ENCODE measurements at places on chromosomes 11 and 22.

GRCh38 chr22:17476838-17477237 lies 86.5 kb upstream of the SLC25A18 start:
- no peak for DNase-seq

- peak; percentile 55 for DNase-seq
These were observed 39.3 kb downstream of the AMBRA1 start for GRCh38 chr11:46554213-46555147.

DNA sequence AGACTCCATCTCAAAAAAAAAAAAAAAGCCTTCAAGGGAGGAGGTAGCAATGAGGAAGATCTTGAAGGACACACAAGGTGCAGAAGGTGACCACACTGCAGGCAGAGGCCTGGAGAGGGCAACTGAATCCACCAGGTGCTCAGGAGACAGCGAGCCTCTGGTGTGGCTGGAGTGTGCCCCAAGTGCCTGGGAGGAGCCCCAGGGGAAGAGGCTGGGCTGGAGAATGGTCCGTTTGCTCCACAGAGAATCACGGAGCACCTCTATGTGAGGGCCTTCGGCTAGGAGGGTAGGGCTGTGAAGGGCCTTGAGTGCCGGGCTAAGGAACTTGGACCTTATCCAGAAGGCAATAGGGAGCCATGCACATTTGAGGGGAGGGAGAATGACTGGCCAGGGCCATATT lies 50.3 kb downstream of the ARRB1 start:
- DNase-seq, result no peak

DNA sequence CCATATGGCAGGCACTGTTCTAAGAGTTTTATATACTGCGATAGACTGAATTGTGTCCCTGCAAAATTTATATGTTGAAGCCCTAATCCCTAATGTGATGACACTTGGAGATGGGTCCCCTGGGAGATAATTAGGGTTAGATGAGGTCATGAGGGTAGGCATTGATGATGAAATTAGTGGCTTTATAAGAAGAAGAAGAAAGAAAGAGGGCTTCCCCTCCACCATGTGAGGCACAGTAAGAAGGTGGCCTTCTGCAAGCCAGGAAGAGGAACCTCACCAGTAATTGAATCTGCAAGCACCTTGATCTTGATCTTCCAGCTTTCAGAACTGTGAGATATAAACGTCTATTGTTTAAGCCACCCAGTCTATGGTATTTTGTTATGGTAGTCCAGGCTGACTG lies 46.6 kb upstream of the TENM4 start:
- DNase-seq, result no peak

DNA sequence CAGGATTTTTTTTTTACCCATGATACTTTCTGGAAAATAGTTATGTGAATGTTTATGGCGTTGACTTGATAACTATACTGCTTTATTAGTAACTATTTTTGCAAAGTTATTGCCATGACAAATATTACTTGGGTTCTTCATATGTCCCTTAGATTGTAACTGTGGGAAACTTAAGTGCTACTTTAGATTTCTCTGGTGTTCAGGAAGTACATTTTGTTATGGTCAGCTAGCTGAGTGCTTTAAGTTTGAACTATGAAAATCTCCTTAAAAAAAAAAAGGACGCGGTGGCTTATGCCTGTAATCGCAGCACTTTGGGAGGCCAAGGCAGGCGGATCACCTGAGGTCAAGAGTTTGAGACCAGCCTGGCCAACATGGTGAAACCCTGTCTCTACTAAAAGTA lies 42.8 kb downstream of the CSTPP1 start:
- DNase-seq, result no peak

DNA sequence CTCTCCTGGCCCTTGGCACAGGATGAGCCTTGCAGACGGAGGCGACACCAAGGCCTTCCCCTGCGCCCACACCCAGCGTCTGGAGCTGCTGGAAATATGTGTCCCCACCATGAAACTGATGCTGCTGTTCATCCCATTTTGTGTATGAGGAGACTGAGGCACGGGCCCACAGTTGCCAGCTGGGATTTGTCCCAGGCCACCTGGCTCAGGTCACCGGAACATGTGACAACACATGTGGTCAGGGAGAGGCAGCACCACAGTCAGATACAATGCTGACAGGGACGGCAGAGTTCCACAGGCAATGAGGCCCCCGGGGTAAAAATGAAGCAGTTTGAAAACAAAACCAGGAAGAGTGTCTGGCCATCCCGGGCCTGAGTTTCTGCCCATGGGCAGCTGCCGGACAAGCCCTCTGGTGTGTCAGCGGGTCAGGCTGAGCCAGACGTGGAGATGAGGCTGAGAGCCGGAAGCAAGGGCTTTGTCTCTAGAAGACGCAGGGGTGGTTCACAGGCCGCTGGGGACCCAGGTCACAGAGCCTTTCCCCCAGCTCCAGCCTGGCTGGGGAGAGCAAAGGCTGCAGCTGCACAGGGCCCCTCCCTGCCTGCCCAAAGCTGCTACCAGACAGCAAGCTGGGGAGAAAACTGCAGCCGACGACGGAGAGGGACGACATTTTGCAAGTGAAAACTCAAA lies 80.7 kb downstream of the CDKN1C start:
- no peak for DNase-seq

DNA sequence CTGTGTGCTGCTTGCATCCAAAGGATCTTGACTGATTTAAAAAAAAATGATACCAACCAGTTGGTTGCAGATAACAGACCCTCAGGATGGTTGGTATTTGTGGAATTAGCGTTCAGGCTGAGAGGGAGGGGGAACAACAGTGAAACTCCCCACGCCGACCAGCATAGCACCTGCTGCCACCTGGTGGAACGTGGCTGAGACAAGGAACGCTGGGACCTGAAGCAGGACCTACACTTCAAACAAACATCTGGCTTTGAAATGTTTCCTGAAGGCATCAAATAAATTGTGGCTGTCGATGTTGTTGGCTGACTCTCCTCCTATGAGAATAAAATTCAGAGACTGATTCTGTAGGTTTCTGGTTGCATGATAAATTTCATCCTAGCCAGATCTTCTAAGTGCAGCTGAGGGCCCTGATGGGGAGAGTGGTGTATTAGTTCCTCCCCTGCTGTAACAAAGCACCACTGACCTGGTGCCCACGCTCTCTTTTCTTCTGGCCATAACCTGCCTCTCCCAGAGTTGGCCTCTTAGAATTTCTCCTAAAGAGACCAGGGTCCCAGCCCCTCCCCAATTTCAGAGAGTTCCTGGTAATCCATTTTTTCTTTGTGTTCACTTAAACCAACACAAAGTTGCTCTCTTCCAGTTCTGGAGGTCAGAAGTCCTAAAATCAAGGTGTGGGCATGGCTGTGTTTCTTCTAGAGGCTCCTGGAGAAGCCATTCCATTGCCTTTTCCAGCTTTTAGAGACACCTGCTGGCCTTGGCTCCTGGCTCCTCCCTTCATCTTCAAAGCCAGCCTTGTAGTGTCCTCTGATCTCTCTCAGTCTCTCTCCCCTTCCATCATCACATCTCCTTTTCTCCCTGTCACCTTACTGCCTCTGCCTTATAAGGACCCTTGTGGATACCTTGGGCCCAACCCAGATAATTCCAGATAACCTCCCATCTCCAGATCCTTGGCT lies 17.3 kb downstream of the APOL2 start:
- DNase-seq, result no peak

DNA sequence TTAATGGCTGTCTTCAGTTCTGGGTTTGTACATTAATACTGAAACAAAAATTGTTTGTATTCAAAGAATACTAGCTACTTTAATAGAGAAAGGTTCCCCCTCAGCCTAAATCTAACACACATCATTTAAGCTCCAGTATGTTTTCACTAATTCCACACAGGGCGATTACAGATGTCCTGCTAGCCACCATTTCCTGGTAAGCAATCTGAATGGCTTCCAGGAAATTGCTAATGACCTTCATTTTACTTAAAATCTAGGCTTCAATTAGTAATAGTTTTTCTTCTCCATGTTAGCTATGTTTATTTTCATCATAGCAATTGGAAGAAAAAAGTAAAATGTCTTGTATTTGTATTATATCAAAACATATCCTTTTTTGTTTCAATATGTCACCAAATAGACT lies 132.8 kb downstream of the SOX6 start:
- DNase-seq, result no peak

DNA sequence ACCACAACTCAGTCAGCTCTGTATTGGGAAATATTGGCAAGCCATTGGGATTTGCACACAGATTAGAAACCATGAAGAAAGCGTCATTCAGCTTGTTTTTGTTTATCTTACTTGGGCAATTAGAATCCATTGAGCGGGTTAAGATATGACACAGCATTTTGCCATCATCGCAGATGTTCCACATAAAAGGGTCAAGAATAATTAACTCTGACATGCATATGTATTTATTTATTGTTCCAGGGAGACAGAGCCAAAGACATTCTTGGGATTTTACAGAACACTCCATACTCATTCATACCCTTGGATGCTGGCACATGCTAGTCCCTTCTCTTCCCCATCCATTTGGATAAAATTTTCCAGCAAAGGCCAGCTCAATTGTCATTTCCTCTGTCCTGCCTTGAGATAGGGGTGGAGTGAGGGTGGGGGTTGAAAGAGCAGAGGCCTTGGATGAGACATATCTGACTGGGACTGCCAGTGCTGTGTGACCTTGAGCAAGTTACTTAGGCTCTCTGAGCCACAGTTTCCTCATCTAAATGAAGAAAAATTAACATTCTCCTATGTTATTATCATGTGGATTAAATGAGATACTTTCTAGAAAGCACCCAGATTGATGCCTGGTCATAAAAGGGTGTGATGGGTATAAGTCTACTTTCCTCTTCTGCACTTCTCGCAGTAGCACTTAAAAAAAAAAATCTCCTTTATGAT lies 179.7 kb downstream of the RRAS2 start:
- peak; percentile 12 for DNase-seq

DNA sequence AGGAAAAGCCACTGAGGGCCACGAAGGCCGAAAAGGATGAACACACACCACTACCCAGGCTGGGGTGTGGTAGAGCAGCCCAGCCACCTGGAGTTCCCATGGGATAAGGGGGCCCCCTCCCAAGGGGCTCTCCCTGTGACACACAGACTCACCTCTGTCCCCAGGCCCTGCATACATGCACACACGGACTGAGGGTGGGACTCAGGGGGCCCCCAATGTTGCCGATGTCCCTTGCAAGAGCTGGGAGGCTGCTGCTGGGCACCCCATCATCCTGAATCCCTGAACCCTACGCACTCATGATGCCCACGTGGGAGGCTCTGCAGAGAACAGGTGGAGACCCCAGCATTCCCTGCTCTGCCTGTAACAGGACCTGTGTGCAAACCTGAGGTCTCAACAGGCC lies 14.5 kb downstream of the SHANK2 start:
- DNase-seq, result no peak

DNA sequence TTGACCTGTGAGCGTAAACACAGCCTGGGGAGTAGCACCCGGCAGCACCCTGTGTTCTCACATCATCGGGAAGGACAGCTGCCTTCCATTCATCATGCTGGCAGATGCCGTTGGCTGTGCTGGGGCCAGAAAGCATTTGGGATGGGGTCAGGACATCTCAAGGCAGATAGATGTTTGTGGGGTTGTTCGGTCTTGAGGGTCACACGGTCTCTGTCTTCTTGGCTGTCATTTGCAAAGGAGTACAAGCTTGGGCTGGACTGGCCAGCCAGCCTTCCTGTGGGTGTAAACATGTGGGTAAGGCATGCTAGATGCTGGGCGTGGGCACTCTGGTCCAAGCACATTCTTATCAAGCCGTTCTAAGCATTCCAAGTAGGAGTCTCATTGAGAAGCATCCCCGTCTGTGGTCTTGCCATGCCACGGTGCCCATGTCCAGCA lies 81.4 kb downstream of the TBC1D22A start:
- no peak for DNase-seq

- no peak for DNase-seq
These were observed 88.7 kb downstream of the IGLL5 start for GRCh38 chr22:22976033-22976922.

DNA sequence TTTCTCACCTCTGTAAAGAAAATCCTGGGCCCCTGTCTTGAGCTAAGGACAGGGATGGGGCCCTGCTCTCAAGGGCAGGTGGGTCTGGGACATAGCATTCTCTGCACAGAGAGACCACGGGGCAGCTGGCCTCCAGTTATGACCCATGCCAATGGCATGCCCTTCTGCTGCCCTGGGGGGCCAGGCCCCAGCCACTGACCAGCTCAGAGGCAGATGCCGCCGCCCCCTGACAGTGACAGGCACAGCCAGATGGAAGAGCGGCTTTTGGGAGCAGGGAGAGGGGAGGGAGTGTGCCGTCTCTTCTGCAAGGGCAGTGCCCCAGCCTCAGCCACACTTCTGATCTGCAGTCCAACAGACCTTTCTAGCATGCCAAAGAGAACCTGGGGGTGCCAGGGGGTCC lies 114.8 kb upstream of the NAV2 start:
- DNase-seq, result no peak

DNA sequence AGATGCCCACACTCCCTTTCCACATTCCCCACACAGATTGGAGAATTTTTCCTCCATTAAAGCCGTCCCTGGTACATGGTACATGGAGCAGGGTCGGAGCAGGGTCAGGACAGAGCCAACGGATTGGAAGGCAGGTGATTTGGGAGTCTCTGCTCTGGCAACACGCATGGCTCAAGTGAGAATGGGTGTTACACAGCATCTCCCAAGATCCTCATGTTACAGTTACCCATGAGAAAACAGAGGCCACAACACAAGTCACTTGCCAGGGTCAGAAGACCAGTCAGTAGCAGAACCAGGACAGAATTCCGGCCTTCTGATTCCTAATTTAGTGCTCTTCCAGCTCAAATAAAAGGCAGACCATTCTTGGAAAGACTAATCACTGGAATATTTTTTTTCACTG lies 7.7 kb upstream of the F2 start:
- DNase-seq, result no peak

- peak; percentile 69 for DNase-seq
These were observed 54.8 kb upstream of the PHF21B start for GRCh38 chr22:45064313-45065278.

- DNase-seq, result no peak
These were observed 299.0 kb downstream of the ETS1 start for GRCh38 chr11:128288368-128288767.

GRCh38 chr11:11640996-11641395 lies 19.2 kb upstream of the GALNT18 start:
- DNase-seq, result no peak

DNA sequence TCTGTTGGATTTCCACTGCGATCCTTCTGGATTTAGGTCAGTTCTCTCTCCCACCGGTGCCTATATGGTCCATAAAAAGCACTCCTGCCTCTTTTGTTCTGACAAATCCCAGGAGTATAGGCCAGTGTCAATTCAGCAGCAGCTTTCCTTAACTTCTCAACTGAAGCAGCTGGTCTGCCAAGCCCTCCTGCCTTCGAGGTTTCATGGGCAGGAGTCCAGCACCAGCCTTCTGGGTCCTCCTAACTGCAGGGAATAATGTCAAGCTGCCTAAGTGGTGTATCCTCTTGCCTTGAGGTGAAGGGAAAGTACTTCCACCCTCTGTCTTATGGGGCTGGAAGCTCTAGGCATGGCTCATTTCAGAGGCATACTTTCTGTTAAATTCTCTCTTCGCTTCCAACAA lies 149.4 kb upstream of the NCAM1 start:
- DNase-seq, result no peak

- no peak for DNase-seq
These were observed 853.0 kb downstream of the BRD1 start for GRCh38 chr22:48974443-48975315.

- DNase-seq, result no peak
These were observed 4.8 kb upstream of the APOBEC3H start for GRCh38 chr22:39092111-39092862.

Data from astrocyte of the cerebellum (primary cell).